ENCODE measurements at places on chromosomes 11 and 22.

- DNase-seq: no peak
Measured at GRCh38 chr11:2752923-2753322, 53.1 kb upstream of the KCNQ1OT1 start.

- DNase-seq: peak; percentile 45
Measured at GRCh38 chr11:44775366-44775984, 48.7 kb downstream of the TSPAN18 start.

GRCh38 chr11:14070896-14071295 lies 108.4 kb downstream of the SPON1 start:
- no peak for DNase-seq

DNA sequence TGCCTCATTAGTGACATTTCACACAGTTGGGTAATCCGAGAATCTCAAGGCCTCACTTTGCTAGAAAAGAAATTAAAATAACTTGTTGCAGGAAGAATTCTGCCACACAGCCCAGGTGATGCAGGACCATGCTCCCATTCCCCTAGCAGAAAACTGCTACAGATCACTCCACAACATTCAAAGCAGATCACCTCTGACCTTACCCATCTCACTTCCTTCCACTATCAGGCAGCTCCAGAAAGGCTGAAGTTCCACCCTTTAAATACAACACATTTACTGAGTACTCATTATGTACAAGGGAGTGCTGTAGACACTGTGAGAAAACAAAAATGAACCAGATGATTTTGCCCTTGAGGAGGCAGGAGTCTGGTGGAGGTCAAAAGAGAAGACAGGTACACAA lies 231.0 kb downstream of the TTC28 start:
- DNase-seq: no peak

- DNase-seq: no peak
Measured at GRCh38 chr22:38122616-38123015, 12.1 kb upstream of the BAIAP2L2 start.

Data from hepatic stellate cell (primary cell).